ENCODE measurements at places on chromosomes 3 and 15. TPM values are rescaled to one million over a fixed set of nuclear protein-coding genes. Genes with fewer than 3 reads are reported as not detected.

The WDR5B gene
- 3.3 TPM for total RNA-seq

- DNase-seq = peak; percentile 25
Observed at GRCh38 chr15:64067564-64068030, 21.3 kb upstream of the DAPK2 start.

GRCh38 chr3:42696356-42697288, 6.0 kb downstream of the HHATL start:
- no peak for DNase-seq

The CNTN4 gene
- total RNA-seq = 1.2 TPM

The PHC3 gene
- 53.1 TPM for total RNA-seq

The GUCA1C gene
- 5.8 TPM for total RNA-seq

The CKMT1A gene
- not detected for total RNA-seq

DNA sequence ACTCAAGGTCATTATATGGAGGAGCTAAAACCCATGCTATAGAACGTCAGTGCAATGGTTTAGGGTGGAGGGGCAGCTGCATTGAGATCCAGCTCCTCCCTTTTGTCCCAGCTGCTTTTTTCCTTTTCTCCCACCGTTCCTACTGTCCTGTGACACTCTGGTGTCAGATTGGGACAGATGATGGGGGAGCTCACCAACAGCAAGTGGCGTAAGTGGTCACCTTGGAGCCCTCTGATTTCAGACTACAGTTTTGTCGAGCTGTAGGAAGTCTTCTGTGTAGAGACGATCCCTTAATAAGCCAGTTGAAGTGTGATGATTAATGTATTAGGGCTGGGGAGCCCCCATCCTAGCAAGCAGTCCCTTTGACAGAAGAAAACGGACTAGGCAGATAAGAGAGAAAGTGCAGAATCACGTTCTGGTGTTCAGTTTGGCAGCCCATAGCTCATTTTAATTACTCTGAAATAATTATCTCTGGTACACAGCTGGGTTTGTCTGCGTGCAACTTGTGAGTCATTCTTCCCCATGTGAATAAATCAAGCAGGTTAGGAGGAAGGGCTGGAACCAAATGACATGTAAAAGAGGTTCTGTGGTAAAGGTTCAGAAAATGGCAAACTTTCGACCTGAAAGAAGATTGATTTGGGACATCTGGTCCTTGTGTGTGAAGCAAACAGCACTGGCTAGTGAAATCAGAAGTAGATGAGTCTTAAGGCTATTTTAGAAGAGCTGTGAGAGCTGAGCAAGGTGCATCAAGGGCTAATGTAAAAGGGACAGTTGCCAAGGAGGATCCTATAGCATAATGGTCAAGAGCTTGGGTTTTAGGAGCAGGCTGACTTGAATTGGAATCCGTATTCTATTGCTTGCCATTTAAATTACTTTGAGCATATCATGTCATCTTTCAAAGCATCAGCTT, 241.4 kb downstream of the EDEM1 start:
- no peak for DNase-seq

DNA sequence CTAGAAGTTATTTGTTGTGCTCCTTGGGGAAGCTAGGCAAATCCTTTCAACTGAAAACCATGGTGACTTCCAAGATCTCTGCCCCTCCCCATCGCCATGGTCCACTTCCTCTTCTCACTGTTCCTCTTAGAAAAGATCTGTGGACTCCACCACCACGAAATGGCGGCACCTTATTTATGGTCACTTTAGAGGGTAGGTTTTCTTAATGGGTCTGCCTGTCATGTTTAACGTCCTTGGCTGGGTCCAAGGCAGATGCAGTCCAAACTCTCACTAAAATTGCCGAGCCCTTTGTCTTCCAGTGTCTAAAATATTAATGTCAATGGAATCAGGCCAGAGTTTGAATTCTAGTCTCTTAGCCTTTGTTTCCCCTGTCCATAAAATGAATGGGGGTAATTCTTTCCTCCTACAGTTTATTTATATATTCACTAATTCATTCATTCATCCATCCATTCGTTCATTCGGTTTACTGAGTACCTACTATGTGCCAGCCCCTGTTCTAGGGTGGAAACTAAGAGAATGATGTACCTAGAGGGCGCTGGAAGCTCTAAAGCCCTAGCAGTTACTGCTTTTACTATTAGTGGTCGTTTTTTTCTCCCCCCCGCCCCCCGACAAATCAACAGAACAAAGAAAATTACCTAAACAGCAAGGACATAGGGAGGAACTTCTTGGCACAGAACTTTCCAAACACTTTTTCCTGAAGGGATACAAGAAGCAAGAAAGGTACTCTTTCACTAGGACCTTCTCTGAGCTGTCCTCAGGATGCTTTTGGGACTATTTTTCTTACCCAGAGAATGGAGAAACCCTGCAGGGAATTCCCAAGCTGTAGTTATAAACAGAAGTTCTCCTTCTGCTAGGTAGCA, 657 bp downstream of the PATL2 start:
- peak; percentile 25 for DNase-seq

GRCh38 chr15:85380812-85381642, 624 bp downstream of the AKAP13 start:
- peak; percentile 59 for DNase-seq

DNA sequence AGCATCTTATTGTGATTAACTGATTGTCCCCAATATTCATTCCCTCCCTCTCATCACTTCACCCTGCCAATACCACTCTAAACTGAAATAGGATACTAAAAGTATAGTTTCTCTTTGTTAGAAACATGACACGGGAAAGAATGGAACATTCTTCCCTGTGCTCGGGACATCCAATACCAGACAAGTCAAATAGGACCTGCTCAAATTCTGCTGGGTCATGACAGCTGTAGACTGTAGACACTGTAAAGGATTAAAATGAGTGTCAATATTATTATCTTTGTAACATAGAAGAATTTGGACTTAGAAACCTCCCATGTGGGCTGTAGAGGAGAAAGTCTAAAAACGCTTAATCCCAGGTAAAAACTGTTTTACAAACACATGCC, 315.0 kb upstream of the NR2E3 start:
- DNase-seq = no peak

The WDR76 gene
- total RNA-seq = 1.8 TPM

The STRA6 gene
- not detected for total RNA-seq

GRCh38 chr3:169999433-169999832, 32.8 kb downstream of the SEC62 start:
- DNase-seq = no peak

DNA sequence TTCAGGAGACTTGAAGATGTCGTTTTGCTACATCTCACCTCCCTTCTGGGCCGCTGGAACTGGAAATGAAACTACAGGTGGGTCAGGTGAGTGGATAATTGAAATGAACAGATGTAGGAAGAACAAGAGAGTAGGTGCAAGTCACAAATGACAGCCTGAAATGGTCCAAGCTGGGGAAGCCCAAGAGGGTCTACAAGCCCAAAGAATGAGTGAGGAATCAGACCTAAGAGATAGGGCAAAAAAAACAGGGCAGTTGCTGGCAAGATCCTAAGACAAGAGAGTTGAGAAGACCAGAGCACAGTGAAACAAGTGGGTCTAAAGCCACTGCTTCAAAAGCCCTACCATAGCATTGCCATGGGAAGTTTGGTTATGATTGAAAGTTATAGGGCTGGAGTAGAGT, 67.4 kb upstream of the SNRK start:
- DNase-seq = no peak

GRCh38 chr3:134483195-134483900, 2.4 kb downstream of the ANAPC13 start:
- DNase-seq = no peak

DNA sequence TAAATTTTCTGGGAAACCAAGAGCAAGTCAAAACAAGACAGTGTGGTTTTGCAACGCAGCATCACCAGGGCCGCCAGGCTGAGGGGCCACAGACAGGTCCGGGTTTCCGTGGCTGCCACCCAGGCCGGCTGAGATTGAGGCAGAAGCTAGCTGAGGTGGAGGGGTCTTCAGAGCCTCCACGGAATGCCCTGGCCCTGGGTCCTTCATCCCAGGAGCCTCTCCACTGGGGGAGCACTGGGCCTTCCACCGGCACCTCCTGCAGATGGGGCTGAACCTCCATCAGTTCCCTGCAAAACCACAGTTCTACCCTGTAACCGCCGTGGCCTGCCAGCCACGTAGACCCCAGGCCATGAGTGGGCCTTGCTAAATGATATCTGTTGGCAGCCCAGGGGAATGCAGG, 152.7 kb downstream of the CHSY1 start:
- DNase-seq = no peak

- DNase-seq = no peak
Observed at GRCh38 chr3:74282202-74282601, 332.3 kb downstream of the CNTN3 start.

GRCh38 chr3:28698706-28699105, 350.1 kb upstream of the AZI2 start:
- no peak for DNase-seq

GRCh38 chr3:129304146-129304961, 25.7 kb downstream of the HMCES start:
- no peak for DNase-seq
